ENCODE measurements at places on chromosomes 3 and 15. TPM values are rescaled to one million over a fixed set of nuclear protein-coding genes. Genes with fewer than 3 reads are reported as not detected.
A peak's percentile ranks its signal among the peaks of the same experiment; 100 is the strongest.

Gene OR4F6
- polyA plus RNA-seq, result not detected

Gene TM4SF18
- polyA plus RNA-seq, result not detected

Gene NDN
- 211 TPM for polyA plus RNA-seq

Gene SLC12A1
- not detected for polyA plus RNA-seq

Gene CHRD
- 20.4 TPM for polyA plus RNA-seq

Gene GRIP2
- polyA plus RNA-seq, result not detected

Gene GPR149
- polyA plus RNA-seq, result not detected

DNA sequence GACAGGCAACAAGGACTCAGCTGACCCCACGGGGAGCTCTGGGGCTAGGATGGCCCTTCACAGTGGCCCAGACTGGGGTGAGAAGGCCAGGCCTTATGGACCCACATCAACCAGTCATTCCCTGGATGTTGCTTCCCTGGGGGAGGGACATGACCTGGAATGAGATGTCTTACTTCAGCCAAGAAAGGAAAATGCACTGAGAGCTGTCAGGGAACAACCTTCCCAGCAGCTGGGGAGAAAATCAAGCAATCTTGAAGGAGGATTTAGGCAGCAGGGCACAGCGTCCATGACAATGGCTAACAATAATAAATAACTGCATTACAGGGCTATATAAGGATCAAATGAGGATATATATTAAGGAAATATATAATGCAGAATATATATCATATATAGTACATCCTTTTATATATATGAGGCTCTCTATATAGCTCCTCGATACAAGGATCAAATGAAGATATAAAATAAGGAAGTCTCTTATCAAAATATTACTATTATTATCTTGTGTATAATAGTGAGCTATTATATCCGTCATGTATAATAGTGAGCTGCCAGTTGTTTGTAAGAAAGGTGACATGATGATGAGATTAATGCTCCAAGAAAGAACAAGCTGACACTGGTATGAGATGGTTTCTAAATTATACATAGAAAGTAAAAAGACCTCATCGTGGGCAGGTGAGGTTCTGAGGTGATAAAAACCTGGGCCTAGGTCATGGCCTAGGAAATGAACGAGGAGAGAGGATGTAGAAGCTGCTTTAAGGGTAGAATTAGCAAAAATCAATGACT, 117.8 kb upstream of the LIPC start:
- H3K27me3 ChIP-seq, result no peaks in the 10 kb centered on the region
- no peak overlapping the region for H3K27ac ChIP-seq
- no peak for DNase-seq
- no peaks in the 10 kb centered on the region for H3K36me3 ChIP-seq

- peaks cover 32% of the 10 kb centered on the region for H3K36me3 ChIP-seq
- no peaks in the 10 kb centered on the region for H3K27me3 ChIP-seq
- peak; percentile 86 for DNase-seq
- no peaks in the 10 kb centered on the region for H3K4me1 ChIP-seq
- no peak overlapping the region for H3K4me3 ChIP-seq
Measured at GRCh38 chr3:42780892-42781700, 8.0 kb upstream of the CCDC13 start.

DNA sequence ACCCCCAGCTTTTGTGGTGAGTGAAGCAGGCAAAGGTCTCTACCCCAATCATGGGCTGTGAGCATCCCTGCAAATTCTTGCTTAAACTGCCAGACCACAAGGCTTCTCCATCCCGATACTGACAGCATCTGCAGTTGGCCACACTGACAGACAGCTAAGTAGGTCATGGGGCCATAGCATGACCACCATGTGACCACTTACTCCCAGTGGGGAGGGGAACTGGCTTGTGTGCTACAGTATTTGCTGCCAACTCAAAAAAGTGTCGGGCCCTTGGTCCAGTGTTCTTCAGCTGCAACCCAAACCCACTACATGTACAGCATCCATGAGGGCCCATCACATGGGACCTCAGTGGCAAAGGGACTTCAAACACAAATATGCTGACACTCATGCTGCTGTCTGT, 103.4 kb downstream of the SEC22A start:
- H3K4me1 ChIP-seq, result no peaks in the 10 kb centered on the region
- DNase-seq, result no peak
- H3K27me3 ChIP-seq, result no peaks in the 10 kb centered on the region
- H3K27ac ChIP-seq, result no peak overlapping the region

DNA sequence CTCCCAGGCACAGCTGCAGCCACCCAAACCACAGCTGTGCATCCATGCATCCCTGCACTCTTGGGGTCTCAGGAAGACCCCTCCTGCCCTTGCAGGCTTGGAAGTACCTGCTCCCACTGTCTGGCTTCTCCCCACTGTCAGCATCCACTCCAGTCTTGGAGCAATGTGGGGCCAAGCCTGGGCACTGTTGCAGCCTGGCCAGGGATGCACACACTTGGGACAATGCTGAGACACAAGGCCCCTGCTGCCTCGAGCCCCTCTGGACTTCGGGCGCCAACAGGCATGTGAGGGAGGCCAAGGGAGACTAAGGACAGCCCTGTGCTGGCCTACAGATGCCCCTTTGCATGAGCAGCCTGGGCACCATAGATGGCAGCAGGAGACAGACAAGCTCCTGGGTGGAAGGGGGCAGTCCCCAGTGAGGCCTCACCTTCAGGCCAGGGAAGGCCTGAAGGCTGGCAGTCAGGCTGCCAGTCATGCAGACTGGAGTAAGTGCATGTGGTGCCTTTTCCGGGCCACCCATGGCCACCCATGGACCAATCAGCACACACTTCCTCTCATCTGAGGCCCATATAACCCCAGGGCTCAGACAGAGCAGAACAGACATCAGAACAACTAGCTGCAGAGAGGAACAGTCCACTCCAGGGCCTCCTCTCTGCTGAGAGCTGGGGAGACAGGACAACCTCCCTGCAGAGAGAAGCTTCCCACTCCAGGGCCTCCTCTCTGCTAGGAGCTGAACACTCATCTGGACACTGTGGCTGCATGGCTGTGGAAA, 219.0 kb downstream of the VGLL3 start:
- no peaks in the 10 kb centered on the region for H3K4me1 ChIP-seq
- H3K27me3 ChIP-seq, result no peaks in the 10 kb centered on the region
- H3K36me3 ChIP-seq, result no peaks in the 10 kb centered on the region
- no peak overlapping the region for H3K4me3 ChIP-seq
- no peak overlapping the region for H3K27ac ChIP-seq

GRCh38 chr3:194086388-194087075, 49.4 kb upstream of the HES1 start:
- H3K27ac ChIP-seq, result peak overlapping the region; percentile 18
- no peaks in the 10 kb centered on the region for H3K36me3 ChIP-seq
- DNase-seq, result no peak
- H3K27me3 ChIP-seq, result no peaks in the 10 kb centered on the region
- peaks cover 21% of the 10 kb centered on the region for H3K4me1 ChIP-seq

DNA sequence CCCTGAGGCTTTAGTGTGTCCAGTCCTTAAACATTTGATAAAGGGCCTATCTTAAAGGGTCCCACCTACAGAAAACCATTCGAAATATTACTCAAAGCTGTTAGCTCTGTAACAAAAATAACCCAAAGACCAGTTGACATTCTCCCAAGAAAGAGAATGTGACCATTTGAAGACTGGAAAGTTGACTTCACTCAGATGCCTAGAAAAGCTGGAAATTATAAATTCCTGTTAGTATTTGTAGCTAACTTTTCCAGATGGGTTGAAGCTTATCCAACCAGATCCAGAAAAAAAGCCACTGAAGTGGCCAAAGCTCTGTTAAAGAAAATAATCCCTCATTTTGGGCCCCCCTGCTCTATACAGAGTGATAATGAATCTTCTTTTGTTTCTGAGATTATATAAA, 408.4 kb downstream of the PLOD2 start:
- peaks cover 5% of the 10 kb centered on the region for H3K4me1 ChIP-seq
- no peaks in the 10 kb centered on the region for H3K27me3 ChIP-seq
- no peak overlapping the region for H3K4me3 ChIP-seq
- H3K27ac ChIP-seq, result no peak overlapping the region

- no peak overlapping the region for H3K27ac ChIP-seq
- no peaks in the 10 kb centered on the region for H3K36me3 ChIP-seq
- DNase-seq, result no peak
- no peak overlapping the region for H3K4me3 ChIP-seq
Measured at GRCh38 chr3:197202694-197203093, 95.7 kb downstream of the DLG1 start.

DNA sequence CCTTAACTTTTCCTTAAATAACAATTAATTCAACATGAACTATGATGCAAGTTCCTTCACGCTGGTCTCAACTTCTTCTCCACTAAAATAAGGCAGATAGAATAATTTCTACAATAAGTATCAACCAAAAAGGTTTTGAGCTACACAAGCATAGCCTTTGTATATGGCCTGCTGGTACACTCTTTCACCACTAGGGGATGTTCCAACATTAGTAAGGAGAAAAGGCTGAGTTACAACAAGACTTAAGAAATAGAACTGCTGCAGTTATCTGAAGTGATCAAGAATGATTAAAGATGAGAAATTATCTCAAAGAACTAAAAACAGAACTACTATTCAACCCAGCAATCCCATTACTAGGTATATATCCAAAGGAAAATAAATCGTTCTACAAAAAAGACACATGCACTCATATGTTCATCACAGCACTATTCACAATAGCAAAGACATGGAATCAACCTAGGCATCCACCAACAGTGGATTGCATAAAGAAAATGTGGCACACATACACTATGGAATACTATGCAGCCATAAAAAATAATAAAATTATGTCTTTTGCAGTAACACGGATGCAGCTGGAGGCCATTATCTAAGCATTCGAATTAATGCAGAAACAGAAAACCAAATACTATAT, 14.4 kb downstream of the ATP13A3 start:
- peak overlapping the region; percentile 57 for H3K27ac ChIP-seq
- H3K36me3 ChIP-seq, result no peaks in the 10 kb centered on the region
- peaks cover 44% of the 10 kb centered on the region for H3K4me1 ChIP-seq
- no peaks in the 10 kb centered on the region for H3K27me3 ChIP-seq
- peak; percentile 82 for DNase-seq

DNA sequence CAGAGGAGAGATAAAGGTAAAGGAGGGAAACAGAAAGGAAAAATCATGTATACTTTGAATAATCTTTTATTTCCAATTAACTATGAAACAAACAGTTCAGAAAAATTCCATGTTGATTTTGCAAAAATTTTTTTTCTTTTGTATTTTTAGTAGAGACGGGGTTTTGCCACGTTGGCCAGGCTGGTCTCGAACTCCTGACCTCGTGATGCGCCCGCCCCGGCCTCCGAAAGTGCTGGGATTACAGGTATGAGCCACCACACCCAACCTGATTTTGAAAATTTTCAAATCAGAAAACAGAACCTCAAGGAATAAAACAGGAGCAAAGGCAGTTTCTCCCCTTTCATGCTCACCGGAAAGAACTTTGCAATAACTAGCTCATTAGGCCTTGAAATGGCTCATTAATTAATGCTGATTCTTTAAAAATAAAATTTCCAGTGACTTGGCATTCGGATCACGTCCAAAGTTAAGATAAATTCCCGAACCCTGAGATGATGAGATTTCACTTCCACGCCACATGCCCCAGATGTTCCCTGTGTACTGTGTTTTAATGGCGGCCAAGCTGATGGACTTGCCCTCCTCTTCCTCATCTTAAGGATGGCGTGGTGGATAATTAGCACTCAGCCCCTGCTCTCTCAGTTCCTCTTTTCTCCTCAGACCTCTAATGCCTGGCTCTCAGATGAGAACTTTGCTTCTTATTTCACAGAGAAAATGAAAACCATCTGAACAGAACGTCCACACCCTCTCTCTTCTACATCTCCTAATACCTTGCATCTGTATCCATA, 10.8 kb downstream of the BCL2L10 start:
- H3K4me1 ChIP-seq, result no peaks in the 10 kb centered on the region
- H3K4me3 ChIP-seq, result no peak overlapping the region
- H3K36me3 ChIP-seq, result no peaks in the 10 kb centered on the region
- H3K27ac ChIP-seq, result no peak overlapping the region

DNA sequence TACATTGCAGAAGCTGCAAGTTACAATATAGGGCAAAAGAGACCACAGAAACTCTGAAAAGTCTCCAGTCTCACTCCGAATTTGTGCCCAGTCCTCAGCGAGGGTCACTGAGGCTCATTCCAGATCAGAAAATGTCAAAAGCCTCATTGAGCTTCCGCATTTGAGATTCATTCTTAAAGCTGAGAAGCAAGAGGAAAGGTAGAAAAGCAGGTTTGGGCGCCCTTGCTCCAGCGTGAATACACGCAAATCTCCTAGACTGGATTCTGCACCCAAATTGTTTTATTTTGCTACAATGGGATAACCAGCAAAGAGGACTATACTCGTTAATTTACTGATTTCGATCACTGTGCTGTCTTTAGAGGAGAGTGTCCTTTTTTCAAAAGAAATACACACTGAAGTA, 212.2 kb downstream of the STT3B start:
- no peaks in the 10 kb centered on the region for H3K36me3 ChIP-seq
- peaks cover 12% of the 10 kb centered on the region for H3K4me1 ChIP-seq
- no peak overlapping the region for H3K27ac ChIP-seq
- H3K4me3 ChIP-seq, result no peak overlapping the region
- no peak for DNase-seq

DNA sequence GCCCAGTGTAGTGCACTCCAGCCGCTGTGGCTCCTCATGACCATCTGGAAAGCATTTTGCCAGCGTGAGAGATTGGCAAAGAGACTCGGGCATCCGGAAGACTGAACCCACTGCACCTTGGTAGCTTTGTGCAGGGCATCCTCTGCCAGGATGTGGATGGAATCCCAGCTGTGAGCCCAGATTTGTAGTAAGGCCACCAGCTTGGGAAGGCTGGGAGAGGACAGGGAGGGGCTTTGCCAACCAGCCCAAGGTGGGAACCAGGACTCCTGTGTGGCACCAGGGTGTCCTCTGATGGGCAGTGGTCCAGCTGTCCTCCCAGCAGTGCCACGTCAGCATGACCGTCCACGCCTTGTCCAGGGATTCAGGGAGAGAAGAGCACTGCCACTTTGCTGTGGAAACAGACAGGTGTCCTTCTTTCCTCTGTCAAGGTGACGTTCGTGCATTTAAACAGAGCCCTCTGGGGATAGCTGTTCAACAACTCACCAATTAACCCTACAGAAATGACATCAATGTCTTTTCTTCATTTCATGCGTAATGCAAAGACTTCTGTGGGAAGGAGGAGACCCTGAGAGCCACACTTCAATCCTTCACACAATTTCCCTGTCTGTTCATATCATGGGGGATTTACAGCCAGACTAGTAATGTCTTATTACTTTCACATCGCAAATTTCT, 19.1 kb downstream of the KLF15 start:
- no peaks in the 10 kb centered on the region for H3K4me1 ChIP-seq
- DNase-seq, result no peak
- H3K27ac ChIP-seq, result no peak overlapping the region
- H3K4me3 ChIP-seq, result no peak overlapping the region
- no peaks in the 10 kb centered on the region for H3K27me3 ChIP-seq
- H3K36me3 ChIP-seq, result no peaks in the 10 kb centered on the region

- H3K36me3 ChIP-seq, result no peaks in the 10 kb centered on the region
- H3K4me1 ChIP-seq, result peaks cover 18% of the 10 kb centered on the region
- H3K27ac ChIP-seq, result peak overlapping the region; percentile 18
- no peaks in the 10 kb centered on the region for H3K27me3 ChIP-seq
- H3K4me3 ChIP-seq, result no peak overlapping the region
Measured at GRCh38 chr3:11624704-11625375, 18.9 kb downstream of the VGLL4 start.

DNA sequence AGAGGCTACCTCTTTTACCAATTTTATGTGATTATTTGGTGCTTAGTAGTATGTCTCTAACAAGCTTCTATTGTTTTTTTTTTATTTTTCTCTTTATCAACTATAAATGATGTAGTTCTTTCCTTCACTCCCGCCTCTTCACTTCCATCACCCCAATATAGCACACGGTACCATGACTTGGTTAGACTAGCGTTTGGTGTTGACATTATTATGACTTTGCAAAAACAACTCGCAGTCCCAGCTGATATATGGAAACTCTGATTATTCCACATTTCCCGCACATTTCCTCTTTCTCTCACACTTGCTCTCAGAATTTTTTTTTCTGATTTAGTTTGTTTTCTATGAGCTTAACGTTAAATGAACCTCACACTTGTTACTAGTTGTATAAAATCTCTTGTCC, 162.2 kb downstream of the GREM1 start:
- no peaks in the 10 kb centered on the region for H3K27me3 ChIP-seq
- H3K27ac ChIP-seq, result no peak overlapping the region
- H3K36me3 ChIP-seq, result no peaks in the 10 kb centered on the region
- peaks cover 6% of the 10 kb centered on the region for H3K4me1 ChIP-seq

All from cardiac muscle cell (in vitro differentiated cells and primary cell).